ENCODE measurements at places on chromosomes 7 and 10.

DNA sequence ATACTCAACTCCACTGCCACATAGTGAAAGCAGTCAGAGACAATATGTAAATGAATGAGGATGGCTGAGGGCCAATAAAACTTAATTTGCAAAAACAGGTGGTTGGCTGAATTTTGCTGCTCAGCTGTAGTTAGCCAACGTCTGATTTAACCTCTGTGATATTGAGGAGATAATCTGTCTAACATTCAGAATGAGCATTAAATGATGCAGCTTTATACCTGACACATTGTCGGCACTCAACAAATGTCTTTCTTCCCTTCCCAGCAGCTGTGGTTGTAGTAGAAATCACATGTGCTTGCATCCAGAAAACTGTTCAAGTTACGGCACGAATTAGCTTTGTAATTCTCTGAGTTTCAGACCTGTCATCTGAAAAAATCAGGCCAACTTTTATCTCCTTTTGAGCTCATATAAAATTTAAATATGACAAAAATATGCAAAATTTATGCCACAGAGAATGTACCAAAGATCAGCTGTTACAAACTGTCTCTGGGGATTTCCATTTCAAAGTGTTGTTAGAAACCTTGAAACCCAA, 1239.7 kb downstream of the GATA3 start:
- DNase-seq = peak; percentile 78

DNA sequence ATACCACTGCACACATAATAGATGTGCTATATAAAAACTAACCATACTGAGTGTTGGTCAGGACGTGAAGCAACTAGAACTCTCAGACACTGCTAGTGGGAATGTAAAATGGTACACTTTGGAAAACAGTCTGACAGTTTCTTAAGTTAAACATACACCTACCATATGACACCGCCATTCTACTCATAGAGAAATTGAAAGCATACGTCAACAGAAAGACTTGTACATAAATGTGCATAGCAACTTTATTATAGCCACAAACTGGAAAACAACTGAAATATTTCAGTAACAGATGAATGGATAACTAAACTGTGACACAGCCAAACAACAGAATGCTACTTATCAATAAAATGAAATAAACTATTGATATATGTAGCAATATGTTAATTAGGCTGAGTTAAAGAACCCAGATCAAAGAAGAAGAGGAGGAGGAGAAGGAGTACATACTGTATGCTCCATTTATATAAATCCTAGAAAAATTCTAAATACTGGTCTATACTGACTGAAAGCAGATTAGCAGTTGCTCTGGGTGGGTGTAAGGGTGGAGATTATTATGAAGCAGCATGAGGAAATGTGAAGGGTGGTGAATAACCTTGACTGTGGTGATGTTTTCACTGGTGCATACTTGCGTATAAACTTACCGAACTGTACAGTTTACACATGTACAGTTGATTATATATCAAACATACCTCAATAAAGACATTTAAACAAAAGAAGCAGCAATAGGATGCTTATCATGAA, 48.6 kb downstream of the ARHGAP21 start:
- DNase-seq = no peak

- no peak for DNase-seq
Measured at GRCh38 chr10:653991-654646, 35.3 kb downstream of the DIP2C start.

DNA sequence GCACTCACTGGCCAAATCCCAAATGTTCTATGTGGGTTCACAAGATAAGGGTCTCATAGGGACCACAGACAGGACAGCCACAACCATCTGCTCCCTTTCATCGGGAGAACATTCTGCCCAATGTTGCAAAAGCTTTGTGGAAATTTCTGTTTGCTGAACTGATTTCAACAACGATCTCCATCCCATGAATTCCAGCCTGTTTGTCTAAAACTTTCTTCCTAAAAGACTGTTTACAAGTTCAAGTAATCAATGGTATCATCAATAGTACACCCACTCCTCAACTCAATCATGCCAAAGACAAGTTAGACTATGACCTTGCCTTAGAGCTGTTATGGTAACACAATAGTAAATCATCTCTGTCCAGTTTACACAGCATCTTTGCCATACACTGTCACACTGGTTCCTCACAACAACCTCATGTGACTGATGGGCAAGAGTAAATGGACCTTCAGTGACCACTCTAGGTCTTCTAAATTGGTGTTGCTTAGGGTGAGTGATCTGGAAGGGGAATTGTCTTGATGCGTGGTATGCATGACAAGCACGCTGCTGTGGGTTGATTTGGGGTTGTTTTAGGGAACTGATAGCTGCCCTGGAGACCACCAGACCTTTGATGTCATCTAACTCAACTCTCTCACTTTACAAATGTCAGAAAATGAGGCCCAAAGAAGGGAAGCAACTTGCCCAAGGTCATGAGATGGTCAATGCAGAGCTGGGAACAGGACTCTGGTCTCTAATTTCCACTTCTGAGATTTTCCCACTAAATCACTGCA, 95.1 kb downstream of the PPP1R3C start:
- no peak for DNase-seq

- DNase-seq = peak; percentile 53
Measured at GRCh38 chr7:81447351-81447952, 322.4 kb downstream of the HGF start.

- no peak for DNase-seq
Measured at GRCh38 chr7:155965010-155965409, 152.7 kb upstream of the SHH start.

DNA sequence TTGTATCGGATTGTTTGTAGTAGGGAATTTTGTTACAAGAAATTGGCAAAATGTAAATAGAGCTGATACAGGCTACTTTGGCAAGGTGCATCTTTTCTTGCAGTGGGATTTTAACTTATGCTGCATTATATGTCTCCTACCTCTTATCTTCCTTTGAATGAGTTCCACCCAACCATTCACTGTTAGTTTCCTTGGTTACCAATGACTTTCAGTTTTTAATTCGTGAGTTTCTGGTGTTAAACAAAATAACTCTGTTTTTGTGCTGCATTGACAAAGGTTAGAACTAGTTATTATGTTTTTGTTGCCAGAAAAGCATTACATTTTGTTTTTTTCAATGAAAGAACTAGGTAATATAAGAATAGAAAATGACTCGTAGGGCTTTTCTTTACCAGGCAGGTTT, 327.2 kb downstream of the LHFPL3 start:
- DNase-seq = no peak

DNA sequence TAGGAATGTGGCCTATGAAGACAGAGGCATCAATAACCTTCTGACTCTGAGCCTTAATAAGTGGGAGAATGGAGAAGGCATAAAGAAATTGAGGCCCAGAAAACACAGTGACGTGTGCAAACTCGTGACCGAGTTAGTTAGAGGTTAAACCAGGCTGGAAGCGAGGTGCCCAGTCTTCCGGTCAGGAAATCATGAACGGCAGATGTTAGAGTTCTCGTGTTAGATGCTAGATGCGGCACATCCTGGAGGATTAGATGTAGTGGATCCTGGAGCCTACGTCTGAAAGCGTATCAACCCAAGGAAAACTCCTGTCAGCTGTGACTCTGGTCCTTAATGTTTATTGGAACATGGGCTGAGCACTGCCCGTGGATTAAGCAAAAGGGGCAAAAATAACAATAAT, 275.9 kb downstream of the TCF7L2 start:
- DNase-seq = no peak

Measured in NCI-H526 (cell line).